ENCODE measurements at places on chromosomes 4 and X.

GRCh38 chr4:25155947-25156346 lies 4.3 kb downstream of the SEPSECS start:
- DNase-seq = no peak

DNA sequence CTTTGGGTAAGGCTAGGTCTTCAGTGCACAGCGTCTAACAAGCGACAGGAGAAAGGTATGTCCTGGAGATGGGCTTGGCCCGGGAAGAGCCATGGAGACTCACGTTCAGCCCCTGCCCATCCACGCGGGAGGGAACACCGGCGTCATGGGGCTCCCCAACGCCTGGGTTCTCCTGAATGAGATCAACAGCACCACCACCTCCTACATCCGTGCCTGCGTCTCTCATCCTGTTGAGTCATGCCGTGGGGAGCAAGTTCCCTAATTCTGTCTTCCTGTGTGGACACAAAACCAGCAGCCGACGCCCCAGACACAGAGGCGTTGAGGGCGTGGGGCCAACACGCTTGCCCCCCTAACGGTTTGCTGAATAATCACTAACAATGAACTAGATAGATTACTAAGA lies 20.1 kb upstream of the IL3RA start:
- peak; percentile 91 for DNase-seq

DNA sequence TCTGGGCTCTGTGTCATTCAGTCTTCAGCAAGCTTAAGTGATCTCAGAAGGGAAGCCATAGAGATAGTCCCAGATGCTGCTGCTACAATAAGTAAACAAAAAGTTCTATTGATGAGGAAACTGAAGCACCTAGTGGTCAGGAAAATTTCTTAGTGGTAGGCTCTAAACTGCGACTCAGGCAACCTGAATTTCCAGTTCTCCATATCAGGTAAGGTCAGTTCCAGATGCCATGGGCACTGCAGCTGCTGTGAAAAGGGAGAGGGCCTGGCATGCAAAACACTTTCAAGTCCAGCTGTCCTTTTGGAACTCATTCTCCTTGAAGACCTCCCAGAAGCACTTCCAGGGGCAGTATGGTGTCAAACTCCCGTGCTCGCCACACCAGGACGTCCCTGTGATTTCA lies 46.2 kb downstream of the REELD1 start:
- no peak for DNase-seq

GRCh38 chrX:9510980-9511379 lies 46.1 kb downstream of the TBL1X start:
- no peak for DNase-seq

GRCh38 chr4:70718811-70719604 lies 2.8 kb upstream of the RUFY3 start:
- DNase-seq = no peak
